Kasumi-1 (cell line): ENCODE measurements at places on chromosomes 11 and 22.

- DNase-seq, result no peak
Observed at GRCh38 chr11:43589601-43590250, 90.8 kb upstream of the HSD17B12 start.

DNA sequence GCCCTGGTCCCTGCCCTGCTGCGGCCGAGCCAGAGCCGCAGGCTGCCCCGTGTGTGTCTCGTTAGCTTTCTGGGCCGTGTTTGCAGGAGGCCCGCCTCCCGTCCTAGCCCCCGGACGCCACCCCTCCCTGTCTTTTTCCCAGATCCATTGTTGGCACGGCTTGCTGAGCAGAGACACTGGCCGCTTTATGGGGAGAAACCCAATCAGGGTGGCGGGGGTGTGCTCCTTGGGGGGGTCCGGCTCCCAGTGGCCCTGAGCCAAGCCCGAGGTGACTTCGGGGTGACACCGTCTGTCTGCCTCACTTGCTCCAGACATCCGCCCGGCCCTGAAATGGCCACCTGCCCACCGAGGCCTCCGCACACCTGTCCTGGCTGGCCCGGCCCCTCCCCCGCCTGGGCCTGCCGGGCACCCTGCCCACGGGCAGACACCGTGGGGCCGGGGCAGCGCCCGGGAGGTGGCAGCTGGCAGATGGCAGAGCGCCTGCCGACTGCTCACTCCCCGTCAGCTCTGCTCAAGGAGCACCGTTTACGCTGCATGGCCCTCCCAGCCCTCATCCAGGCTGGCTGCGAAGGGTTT, 43.1 kb upstream of the PPARA start:
- no peak for DNase-seq

DNA sequence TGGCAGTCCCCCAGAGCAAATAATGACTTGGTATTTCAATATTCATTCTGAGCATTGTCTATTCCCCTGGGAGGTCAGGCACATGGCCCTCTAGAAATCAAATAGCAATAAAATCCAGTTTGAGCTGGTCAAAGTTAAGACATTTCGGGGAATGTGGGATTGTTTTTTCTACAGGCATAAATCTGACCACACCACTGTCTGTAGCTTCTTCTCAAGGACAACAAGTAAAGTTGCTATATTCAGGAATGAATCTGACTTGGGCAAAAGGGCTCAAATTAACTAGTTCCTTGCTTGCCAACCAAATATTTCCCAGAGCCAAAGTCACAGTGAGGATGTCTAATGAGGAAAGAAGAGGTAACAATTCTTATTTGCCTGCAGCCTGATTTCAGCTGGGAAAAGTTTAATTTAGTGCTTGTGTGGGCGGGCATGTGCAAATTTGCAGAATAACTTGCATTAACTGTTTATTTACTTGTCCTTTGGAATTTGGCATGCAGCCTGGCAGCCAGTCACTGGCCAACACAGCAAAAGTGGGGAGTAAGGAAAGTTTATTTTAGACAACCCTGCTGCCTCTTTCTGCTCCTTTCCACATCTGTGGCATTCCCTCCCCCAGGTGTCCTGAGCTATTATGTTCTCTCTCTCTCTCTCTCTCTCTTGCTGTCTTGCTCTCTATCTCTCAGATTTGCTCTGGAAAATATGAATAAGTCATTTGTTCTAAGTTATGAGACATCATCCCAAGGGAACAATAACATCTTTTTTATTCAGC, 51.2 kb upstream of the ARHGAP20 start:
- DNase-seq, result no peak

DNA sequence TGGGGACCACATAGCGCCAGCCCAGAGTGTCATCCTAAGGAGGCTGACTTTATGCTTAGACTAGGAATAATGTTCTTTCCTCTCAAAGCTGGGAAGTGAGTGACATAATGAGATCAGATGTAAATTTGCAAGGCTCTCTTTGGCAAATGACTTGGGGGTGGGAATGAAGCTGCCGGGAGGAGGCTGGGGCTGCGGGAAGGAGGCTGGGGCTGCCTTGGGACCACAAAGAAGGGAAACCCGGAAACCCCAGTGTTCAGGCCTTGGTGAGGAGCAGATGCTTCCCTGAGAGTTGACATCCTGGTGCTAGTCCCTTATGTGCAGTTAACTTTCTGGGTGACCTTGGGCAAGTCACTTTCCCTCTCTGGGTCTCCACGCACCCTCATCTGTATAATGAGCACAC, 182.0 kb downstream of the CHST1 start:
- DNase-seq, result no peak

- DNase-seq, result peak; percentile 86
Observed at GRCh38 chr11:75214411-75214821, 26.2 kb upstream of the TPBGL start.

DNA sequence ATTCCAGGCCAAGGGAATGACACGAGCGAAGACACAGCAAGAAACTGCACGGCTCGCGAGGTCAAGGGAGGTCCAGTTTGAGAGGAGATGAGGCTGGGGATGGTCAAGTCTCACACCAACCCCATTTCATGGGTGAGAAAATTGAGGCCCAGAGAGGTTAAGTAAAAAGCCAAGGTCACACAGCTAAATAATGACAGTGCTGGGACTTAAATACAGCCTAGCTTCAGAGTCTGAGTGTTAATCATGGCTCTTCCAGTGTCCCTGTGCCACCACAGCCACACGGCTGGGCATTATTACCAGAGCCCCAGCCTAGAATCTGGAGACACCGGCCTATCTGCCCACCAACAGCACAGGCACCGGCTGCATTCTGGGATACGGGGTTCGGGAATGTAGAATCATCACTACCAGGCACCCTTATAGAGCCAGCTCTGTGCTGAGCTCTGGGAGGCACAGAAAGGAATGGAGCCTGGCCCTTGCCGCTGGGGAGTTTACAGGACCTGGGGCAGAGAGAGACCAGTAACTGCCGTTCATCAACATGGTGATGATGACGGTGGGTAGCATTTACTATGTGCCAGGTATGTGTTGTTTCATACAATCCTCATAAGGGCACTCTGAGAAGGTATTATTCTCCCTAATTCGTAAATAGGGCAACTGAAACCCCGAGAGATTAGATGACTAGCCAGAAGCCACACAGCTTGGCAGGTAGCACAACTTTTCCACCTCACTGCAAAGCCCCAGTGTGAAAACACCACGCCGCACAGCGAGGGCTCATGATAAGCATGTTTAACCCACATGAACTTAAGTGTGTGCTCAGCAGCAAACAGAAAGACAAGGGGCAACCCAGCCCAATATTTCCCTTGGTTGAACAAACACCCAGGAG, 51.8 kb downstream of the CD6 start:
- no peak for DNase-seq

- no peak for DNase-seq
Observed at GRCh38 chr11:102306817-102307726, 10.2 kb upstream of the BIRC3 start.

- DNase-seq, result no peak
Observed at GRCh38 chr11:83571302-83571701, 285.1 kb upstream of the CCDC90B start.

DNA sequence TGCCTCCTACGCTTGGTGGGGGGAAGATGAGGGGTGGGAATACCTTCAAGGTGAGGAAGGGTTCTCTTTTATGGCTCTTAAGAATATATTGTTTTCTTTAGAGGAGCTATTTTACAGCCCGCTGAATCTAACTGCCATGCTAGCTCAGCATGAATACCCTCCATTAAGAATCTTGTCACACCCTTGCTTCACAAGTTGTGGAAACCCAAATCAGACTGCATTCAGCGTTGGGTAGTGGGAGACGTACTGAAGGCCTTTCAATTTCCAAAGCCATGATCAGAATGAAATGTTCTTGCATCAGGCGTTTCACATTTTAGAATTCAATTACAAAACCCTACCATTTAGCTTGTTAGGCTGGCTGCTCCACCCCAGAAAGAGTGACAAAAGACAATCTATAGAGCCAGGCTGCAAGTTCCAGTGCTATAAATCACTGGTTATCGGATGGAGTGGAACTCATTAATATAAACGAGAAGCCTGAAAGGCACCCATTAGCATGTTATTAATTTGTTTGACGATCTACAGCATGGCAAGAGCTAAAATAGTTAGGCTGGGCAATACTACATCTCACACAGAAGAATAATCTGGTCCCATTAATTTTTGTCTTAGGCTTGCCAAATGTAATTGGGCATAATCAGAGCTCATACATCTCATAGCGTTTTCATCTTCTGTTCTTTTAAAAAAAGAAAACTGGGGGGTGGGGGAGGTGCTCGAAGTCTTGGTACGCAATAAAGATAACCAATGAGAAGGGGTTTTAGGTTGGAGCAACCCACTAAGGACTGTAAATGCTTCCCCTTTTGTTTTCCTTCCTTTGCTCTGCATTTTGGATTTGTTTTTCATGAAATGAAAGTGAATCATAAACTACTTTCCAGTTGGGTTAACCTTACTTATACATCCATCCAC, 57.5 kb downstream of the ABTB2 start:
- DNase-seq, result peak; percentile 17

DNA sequence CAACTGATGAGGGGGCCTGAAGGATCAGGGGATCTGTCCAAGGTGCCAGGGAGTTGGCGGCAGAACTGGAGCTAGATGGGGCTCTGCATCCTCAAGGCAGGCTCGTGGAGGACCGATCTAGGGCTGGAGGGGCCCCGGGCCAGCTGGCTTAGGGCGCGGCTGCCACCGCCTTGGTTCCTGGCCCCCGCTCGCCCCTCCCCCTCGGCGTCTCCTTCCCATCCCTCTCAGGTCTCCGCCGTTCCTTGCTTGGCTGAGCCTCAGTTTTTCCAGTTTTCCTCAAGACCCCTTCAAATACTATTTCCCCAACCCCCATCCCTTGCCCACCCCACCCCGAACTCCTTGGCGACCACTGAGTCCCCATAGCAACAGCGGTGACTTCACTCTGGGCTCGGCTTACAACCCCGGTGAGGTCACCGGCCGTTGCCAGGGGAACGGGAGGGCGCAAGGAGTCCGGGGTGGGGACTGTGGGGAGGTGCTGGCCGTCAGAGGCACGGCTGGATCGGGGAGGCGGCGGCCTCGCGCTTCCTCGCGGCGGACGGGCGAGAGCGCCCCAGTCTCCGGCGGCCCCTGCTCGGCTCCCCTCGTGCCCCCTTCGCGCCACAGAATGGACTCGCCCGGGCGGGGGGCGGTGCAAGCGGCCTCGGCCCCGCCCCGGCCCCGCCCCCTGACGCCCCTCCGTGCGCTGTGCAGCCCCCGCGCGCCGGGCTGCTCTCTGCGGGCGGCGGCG, 7.5 kb downstream of the FREY1 start:
- peak; percentile 39 for DNase-seq

DNA sequence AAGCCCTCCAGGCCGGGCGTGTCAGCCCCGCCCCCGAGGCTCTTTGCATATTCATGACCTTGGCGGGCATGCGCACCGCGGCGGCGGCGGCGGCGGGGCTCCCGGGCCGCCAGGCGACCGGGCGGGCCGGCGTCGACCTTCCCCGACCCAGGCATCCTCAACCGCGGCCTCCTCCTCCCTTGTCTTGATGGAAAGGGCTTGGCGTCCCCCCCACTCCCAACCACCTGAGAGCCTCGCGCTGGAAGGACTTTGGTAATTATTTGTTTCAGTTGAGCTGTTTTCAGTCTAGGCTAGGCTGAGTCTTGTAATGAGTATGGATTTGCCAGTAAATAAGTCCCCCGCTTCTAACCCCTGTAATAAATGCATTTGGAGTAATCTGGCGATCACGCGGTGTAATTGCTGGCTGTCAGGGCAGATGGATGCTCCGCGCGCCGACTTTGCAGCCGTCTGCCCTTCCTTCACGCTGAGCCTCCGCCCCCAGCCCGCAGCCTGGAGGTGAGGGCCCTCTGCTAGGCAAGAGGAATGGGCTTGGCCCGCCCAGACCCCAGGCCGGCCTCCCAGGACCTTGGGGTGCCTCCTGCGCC, 25.2 kb downstream of the FLRT1 start:
- no peak for DNase-seq

- DNase-seq, result peak; percentile 43
Observed at GRCh38 chr11:111524056-111524455, 9.5 kb downstream of the HOATZ start.

DNA sequence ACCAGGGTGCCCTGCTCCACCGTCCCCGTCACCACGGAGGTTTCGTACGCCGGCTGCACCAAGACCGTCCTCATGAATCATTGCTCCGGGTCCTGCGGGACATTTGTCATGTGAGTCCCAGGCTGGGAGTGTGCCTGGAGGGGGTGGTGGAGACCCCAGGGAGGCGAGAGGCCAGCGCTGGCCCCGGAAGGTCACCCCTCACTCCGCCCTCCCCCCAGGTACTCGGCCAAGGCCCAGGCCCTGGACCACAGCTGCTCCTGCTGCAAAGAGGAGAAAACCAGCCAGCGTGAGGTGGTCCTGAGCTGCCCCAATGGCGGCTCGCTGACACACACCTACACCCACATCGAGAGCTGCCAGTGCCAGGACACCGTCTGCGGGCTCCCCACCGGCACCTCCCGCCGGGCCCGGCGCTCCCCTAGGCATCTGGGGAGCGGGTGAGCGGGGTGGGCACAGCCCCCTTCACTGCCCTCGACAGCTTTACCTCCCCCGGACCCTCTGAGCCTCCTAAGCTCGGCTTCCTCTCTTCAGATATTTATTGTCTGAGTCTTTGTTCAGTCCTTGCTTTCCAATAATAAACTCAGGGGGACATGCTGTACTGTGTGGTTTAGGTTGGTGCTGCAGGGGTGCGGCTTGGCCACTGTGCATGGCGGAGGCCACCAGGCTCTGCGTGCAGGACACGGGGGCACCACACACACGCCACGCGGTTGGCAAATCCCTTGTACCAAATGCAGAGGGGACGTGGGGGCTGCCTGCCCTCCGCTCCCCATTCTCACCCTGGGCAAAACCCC, 35.4 kb downstream of the MUC2 start:
- no peak for DNase-seq

- DNase-seq, result no peak
Observed at GRCh38 chr11:23995891-23996290, 501.0 kb upstream of the LUZP2 start.

DNA sequence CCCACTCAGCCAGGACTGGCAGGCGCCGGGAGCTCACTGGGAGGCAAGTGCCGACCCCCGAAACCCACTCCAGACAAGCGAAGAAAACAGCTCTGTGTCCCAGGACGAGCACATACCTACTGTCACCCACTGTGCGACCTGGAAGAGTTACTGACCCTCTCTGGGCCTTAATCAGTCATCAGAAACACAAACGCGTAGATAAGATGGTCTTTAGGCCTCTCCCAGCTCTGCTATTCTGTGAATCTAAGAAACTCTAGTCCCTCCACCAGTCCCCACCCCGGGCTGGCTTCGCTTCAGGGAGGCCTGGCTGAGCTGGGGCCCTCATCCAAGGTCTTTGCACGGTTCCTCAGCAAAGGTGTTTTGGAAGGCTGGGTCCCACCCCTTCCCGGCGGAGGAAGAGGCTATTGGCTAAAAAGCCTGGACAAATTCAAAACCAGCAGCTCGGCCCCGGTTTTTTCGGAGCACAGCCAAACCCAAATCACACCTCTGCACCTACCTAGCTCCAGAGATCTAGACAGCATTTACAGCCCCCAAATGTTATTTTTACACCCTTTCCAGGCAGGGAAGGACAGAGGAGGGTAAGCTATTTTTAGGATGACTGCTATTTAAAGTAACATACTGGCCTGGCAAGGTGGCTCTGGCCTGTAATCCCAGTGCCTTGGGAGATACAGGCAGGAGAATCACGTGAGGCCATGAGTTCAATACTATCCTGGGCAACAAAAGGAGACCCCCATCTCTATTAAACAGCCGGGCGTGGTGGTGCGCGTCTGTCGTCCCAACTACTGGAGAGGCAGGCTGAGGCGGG, 13.2 kb upstream of the HDHD5 start:
- no peak for DNase-seq
